ENCODE measurements at places on chromosomes 11 and 22. TPM values are rescaled to one million over a fixed set of nuclear protein-coding genes. Genes with fewer than 3 reads are reported as not detected.

The FAM181B gene
- 0.38 TPM for total RNA-seq

The SCGB1A1 gene
- 5.9 TPM for total RNA-seq

The OR52A1 gene
- not detected for total RNA-seq

The MYO18B gene
- 2.5 TPM for total RNA-seq

The ZNF280B gene
- total RNA-seq: 0.19 TPM

The USH1C gene
- total RNA-seq: not detected
